ENCODE measurements at places on chromosomes 3 and 15.

DNA sequence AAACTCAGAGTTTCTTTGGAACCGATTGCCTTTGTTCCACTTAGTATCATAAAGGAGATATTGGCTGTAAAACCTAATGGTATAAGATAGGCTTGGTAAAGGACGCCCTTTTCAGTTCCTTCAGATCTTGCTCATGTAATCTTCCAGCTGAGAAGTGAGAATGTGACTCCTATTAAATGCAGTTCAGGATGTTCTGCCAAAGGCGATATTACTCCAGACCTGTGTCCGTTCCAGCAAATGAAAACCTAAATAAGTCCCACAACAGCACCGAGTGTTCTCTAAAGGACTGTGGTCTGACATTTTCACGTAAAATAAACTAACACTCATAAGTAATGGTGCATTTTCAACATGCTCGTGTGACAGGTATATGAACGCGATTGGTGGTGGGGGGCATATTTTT is 276.2 kb downstream of the FEZF2 start:
- DNase-seq, result no peak

DNA sequence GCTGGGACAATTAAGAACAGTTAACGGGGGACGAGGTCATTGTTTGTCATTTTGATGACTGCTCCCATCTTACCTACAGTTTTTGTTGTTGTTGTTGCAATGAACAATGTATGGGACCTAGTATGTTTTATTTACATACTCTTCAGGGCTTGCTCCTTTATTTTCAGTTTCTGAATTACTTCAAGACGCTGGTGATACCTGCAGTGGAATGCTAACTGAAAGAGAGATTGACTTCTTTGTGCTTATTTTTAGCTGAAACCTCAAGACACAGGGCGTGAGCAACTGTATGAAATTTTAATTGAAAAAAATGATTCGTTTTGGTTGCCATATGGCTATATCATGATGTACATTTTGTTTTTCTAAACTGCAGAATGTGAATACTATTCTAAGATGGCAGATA is 297.9 kb downstream of the EDEM1 start:
- no peak for DNase-seq

- no peak for DNase-seq
Observed at GRCh38 chr15:94666553-94666952, 435.2 kb downstream of the MCTP2 start.

DNA sequence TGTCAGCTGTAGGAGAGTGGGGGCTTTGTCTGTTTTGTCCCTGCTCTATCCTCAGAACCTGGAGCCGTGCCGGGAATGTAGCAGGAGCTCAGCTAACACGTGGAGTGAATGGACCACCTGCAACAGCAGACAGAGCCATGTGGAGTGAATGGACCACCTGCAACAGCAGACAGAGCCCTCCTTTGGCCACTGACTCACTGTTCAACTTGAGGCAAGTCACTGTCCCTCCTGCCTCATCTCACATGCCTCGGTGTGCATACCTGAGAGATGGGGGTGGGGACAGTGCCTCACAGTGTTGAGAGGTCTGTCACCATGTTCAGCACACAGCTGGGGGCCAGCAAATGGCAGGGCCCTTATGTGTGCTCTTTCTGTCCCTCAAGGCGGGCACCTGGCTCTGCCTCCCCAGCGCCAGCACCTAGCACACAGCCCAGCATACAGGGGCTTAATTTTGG is 27.9 kb downstream of the FEM1B start:
- DNase-seq, result no peak

DNA sequence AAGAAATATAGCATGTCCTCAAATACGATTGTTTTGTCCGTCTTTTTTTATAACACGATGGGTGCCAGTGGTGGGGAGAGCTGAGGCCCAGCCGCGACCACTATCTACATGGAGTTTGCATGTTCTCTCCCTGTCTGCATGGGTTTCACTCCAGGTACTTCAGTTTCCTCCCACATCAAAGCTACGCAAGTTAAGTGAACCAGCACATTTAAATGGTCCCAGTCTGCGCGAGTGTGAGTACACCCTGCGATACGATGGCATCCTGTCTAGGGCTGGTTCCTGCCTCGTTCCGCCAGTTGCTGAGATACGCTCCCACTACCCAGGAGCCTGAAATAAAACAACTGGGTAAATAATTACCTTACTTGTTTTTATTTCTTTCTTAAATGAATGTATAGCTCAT is 40.6 kb downstream of the ATP13A3 start:
- DNase-seq, result no peak

DNA sequence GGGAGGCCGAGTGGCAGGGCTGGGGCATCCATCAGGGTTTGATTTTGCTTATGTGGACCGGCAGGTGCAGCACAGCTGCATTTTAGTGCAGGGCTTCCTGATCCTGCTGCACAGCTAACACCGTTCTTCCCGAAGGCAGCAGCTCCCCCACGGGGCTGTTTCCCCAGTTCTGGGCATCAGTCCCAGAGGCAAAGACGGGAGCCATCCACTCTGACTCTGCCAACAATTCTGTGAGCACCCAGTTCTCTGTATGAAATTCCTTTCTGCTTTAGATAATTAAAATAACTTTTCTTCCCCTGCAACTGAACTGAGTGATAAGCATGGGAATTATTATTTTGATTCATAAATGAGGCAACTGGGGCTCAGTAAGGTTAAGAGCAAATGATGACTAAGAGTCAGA is 262.9 kb upstream of the ATP10A start:
- peak; percentile 45 for DNase-seq

GRCh38 chr15:87578776-87579175 is 677.8 kb downstream of the NTRK3 start:
- no peak for DNase-seq

DNA sequence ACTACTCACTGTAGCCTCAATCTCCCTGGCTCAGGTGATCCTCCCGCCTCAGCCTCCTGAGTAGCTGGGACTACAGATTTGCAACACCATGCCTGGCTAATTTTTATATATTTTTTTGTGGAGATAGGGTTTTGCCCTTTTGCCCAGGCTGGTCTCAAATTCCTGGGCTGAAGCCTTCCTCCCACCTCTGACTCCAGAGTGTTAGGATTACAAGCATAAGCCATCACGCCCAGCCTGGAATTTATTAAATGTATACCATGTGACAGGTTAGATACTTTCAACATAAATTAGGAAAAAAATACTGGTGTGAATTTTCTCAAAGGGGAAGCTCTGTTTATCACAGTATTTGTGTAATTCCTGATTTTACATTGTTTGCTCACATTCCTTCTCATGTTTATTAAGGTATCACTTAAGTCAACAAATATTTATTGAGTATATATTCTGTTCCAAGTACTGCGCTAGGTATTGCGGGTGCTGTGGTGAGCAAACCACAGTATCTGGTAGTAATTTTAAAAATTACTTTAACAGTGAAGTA is 24.8 kb downstream of the PPP4R2 start:
- DNase-seq, result no peak

GRCh38 chr15:100330221-100330620 is 11.6 kb downstream of the ADAMTS17 start:
- no peak for DNase-seq

DNA sequence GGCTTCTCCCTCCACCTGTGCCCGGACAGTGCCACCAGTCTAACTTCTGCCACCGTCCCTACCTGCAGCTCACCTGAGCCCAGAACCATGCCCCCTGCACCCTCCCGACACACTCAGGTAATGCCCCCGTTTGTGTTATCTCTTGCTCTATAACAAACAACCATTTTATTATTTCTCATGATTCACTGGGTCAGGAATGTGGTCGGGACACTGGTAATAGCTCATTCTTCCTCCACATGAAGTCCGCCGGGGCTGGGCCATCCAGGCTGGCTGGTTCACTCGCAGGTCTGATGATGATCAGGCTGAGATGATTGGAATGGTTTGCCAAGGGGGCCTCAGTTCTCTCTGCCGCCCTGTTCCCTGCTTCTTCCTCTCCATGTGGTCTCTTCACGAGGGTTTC is 20.3 kb upstream of the NR2E3 start:
- no peak for DNase-seq

- no peak for DNase-seq
Observed at GRCh38 chr3:186439725-186440124, 77.7 kb upstream of the DGKG start.

- no peak for DNase-seq
Observed at GRCh38 chr3:134348524-134348923, 25.7 kb downstream of the AMOTL2 start.

Measured in pancreas (tissue), 10 donors.